HCT116 (cell line): ENCODE measurements at places on chromosomes 2 and 18.

DNA sequence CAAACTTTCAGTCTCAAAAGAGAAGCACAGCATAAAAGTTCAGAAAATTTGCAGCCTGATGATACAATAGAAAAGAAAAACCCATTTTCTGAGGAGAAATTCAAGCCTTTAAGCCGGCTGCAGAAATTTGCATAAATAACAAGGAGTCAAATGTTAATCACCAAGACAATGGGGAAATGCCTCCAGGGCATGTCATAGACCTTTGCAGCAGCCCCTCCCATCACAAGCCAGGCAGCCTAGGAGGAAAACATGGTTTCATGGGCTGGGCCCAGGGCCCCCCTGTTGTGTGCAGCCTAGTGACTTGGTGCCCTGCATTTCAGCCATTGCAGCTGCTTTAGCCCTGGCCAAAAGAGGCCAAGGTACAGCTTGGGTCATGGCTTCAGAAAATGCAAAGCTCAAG lies 54.1 kb upstream of the CAVIN2 start:
- no peak for DNase-seq

DNA sequence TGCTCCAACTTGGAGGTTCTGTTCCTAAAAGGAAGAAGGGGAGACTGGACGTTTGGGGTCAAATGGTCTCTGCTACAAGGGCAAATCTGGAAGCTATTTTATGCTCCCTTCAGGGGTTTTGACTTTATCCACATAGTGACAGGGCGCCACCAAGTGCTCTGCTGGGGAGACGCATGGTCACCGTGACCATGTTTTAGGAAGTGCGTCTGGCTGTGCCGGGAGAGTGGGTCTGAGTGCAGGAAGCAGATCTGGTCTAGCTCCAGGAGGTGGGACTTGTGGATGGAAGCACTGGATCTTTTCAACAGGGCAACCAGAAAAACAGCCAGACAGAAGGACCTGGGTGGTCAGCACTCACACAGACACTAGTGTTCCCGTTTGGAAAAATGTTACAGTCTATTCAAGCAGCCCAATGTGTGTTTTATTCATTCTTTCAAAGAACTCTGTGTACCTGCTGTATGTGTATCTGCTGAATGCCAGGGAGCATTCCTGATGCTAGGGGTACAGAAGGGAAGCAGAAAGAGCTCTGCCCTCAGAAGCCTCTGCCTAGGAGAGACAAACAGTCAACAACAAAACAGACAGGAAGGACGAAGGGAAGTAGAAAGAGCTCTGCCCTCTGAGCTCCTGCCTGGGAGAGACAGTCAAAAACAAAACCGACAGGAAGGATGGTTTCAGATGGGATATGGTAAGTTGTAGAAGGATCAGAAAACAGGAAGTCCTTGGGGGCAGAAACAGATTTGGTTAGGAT lies 14.3 kb downstream of the IMPA2 start:
- peak; percentile 41 for DNase-seq

GRCh38 chr2:240259201-240259923 lies 118.9 kb upstream of the OTOS start:
- DNase-seq = no peak

GRCh38 chr2:120628248-120628647 lies 107.4 kb upstream of the GLI2 start:
- DNase-seq = no peak

DNA sequence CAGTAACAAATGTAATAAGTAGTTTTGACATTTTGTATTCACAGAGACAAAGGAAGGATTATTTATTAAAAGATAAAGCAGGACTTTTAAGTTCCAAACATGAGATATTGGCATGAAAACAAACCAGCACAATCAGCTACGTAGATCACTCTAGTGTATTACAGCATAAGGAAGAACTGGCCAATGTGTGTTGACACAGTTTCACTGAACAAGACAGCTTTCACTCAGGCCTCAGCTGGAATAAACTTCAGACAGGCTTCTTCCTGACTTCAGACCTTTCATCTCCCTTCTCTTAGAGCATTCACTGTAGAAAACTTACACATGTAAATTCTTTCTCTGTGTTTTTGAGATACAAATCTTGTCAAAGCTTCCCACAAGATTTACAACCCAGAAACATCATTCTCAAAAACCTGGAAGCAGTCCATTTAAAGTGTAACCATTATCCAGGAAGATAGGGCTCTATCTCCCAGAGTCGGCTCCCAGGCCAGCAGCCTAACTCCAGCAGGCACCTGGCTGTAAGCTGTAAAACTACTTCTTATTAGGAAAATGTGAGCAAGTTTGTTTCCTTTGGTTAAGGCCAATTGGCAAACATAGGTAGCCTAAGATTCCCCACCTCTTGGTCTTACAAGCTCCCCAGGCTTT lies 768.3 kb upstream of the CDH7 start:
- no peak for DNase-seq

DNA sequence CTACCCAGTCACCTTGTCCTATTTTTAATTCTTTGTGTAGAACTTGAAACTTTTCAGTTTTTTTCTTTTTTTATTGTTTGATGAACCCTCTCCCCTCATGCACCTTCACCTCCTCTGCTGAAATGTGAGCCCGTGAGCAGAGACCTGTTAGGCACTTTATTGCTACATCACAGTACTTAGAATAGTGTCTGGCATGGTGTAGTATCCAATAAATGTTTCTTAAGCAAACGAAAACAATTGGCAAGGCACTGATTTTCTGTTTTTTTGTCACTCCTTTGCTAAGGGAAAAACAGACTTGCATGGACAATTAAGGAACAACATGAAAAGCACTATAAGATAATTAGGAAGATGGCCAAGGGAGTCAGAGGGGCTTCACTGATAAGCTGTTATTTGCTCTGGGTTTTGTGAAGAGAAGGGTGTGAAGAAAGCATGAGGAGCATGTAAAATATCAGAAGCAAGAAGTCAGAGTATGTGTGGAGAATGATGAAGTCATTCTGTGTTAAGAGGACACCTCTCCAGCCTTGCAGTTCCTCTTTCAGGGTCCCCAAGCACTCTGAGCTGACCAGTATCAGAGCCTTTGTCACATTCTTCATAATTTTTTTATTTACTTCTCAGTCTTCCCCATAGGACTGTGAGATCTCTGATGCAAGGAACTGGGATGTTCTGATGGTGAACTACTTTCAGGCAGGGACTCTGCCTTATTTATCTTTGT lies 99.7 kb upstream of the CAVIN2 start:
- no peak for DNase-seq

DNA sequence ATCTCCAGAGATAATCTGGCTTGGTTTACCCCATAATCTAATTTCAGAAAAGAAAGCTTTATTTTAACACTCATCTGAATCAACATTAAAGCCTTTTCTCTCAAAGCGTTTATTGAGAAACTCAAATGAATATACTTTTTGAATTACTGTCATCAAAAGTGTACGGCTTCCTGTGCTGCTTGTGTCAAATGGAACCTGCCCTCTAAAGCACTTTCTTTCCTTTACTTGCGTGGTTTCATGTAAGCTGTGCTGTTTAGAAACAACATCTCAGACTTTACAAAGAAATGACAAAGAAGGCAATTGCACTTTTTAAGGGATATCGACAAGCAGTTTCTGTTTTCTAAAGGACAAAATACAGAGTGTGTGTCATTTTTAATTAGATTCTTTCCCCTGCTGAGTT lies 35.1 kb downstream of the CYBRD1 start:
- no peak for DNase-seq

DNA sequence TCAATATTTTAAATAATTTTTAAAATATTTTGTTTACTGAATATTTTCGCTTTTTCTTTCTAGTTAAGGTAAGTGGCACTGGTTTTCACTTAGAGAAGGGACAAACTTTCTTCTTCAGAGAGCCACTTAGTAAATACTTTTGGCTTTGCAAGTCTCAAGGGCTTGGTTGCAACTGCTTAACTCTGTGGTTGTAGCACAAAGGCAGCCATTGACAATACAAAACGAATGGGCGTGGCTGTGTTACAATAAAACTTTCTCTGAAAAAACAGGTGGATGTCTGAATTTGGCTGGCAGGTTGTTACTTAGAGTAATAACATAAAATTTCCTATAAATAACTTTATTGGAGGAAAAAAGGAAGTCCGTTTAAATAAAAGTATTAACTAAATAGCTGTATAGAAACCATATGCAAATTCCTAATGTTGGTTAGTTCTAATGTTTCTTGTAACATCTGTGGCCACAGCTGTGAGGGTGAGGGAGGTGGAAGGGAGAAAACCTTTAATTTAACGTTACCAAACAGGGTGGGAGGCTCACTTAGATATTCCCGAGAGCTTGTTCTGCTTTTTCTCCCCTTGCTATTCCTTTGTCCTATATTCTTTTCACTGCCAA lies 62.4 kb upstream of the TNP1 start:
- DNase-seq = no peak

DNA sequence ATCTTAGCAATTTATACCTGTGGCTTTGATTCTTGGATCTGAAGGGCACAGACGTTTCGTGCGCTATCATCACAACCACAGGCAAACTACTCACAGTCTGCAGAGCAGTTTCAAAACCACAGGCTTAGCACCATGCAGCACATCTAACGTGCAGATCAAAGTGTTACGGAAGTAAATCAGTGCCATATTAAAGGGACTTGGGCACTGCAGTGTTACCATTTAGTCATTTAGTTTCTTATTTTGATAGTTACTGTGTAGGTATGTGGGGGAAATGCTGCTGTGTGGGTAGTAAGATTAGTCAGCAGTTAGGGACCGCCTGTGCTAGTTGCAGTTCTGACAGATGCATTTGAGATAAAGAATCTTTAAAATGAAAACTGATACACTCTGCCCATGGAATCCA lies 384.0 kb downstream of the NBAS start:
- peak; percentile 83 for DNase-seq

- DNase-seq = no peak
Observed at GRCh38 chr18:24546307-24546706, 85.9 kb downstream of the HRH4 start.

- DNase-seq = no peak
Observed at GRCh38 chr18:22734791-22735627, 198.1 kb upstream of the RBBP8 start.

DNA sequence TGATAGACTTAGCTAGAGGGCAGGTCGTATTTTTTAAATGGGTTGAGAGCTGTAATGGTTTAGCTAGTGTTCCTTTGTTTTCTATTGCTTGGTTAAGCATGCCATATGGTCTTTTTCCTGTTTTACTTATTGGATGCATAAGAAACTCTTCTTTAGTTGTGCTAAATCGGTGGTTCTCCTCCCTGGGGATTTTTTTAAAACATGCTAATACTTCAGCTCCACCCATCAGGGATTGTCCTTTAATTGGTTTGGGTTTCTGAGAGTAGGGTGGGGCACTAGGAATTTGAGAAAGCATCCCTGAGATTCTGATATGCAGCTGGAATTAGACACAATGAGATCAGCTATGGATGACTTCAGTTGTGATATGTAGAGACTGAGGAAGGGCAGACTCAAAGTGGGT lies 497.2 kb downstream of the THSD7B start:
- no peak for DNase-seq

- DNase-seq = no peak
Observed at GRCh38 chr2:124983595-124983994, 958.5 kb downstream of the CNTNAP5 start.
